ENCODE measurements at places on chromosomes 2 and 18.
A peak's percentile ranks its signal among the peaks of the same experiment; 100 is the strongest.

- DNase-seq = no peak
Measured at GRCh38 chr18:76339246-76339620, 155.8 kb downstream of the ZNF516 start.

GRCh38 chr2:127226520-127227263, 6.6 kb upstream of the CYP27C1 start:
- DNase-seq = peak; percentile 99

- DNase-seq = no peak
Measured at GRCh38 chr2:47218899-47219525, 63.9 kb upstream of the STPG4 start.

GRCh38 chr2:236309669-236310029, 45.4 kb upstream of the ASB18 start:
- peak; percentile 19 for DNase-seq

DNA sequence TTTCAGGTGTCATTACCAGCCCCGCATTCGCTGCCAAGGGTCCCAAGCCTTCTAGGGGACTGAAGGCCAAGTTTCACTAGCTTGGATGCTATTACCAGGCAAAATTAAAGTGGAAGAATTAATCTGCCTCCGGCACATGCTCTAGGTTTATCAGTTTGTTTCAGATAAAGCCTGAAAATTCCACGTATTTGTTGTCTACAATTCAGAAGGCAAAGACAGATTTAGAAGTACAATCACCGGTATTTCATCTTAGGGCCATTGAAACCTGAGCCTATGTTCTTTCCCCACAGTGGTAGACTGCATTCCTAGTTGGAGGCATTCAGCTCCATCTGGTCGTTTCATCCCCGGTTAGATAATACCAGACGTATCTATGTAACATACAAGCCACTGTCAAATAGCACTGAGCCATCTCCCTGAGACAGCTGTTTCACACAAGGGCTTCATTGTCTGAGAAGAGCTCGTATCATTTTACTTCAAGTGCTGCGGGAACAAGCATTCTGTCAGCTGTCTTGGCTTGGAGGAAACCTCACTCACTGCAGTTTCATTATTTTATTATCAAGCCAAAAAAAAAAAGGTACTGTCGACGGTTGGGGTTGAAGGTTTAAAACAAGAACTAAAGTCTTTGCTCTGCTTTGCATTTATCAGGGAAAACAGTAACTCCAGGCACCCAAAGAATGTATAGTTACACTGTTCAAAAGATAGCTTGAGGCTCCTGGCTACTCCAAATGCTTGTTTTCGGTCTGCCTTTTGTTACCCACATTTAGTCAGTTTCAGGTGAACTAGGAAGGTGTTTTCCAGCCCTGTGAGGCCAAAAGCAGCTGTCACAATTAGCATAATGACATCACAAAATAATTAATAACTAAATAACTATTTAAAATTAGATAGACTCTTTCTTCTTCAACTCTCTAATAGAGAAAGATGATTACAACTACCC, 76.7 kb downstream of the TGIF1 start:
- DNase-seq = peak; percentile 33

GRCh38 chr2:164485541-164485940, 135.7 kb downstream of the GRB14 start:
- DNase-seq = peak; percentile 18

GRCh38 chr18:50128506-50129271, 66.3 kb downstream of the MYO5B start:
- DNase-seq = no peak

DNA sequence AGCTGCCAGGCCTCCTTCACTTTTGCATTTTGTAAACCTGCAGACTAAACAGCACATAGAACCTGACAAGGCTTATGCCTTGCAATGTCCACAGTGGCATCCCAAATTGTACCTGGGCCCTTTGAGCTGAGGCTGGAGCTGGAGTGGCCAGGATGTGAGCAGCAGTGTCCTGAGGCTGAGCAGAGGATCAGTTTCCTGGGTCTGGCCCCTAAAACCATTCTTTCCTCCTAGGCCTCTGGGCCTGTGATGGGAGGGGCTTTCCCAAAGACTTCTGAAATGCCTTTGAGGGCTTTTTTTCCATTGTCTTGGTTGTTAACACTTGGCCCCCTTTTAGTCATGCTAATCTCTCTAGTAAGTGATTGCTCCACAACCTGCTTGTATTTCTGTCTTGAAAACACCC, 32.8 kb downstream of the FSIP2 start:
- no peak for DNase-seq

- no peak for DNase-seq
Measured at GRCh38 chr2:16021611-16022363, 81.4 kb downstream of the MYCN start.

DNA sequence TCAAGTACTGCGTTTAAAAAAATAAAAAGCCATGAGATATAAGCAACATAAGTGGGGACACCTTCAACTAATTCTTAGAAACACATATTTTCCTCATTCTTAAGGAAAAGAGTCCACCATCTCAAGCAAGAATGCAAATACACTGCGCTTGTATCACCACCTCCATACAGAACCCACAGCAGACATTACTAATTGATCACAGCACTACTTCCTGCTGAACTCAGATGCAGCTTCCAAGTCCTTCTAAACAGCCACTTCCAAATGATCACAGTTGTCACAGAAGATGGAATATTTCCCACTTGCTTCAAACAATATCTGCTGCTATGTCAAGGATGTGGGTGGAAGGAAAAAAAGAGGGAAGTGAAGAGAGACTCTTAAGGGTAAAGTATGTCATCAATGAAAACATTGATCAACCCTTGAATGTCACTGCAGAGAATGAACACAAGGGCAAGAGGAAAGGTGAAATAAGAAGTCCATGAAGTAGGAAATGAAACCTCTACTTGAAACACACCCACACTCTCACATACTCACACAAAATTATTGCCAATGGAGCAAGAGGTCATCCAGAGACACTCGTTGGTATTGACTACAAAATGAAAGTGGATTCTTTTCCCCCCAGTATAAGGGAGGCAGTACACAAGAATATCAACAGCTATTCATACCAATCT, 22.1 kb downstream of the TGFA start:
- no peak for DNase-seq

GRCh38 chr2:198220763-198221610, 416.6 kb downstream of the PLCL1 start:
- DNase-seq = no peak

- DNase-seq = no peak
Measured at GRCh38 chr2:37670378-37671008, 949 bp downstream of the CDC42EP3 start.

DNA sequence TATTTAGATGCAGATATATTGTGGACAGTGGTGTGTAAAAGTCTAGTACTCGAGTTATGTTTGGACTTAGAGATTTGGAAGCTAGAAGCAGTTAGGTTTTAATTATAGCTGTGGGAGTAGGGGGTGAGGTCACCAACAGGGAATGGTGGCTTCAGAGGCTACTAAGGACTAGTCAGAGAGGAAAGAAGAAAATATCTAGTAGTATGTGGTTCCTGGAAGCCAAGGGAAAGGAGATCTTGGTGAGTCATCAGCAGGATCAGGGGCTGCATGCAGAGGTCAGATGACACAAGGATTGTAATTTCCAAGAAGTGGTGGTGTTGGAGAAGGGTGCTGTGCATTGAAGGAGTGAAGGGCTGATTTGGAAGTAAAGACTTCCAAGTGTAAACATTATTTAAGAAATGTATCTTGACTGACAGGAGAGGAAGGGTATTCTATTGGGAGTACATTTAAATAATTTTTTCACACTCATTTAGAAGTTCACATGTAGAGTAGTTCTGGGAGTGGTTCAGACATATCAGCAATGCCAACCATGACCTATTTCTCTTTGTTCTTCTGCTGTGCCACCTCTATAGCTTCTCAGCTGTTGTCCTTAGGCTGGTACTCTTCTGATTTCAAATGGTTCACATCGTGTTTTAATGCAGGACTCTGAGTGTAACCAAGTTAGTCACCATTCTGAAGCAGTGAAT, 59.1 kb downstream of the ACSL3 start:
- peak; percentile 94 for DNase-seq

GRCh38 chr18:49726675-49726963, 86.7 kb downstream of the ACAA2 start:
- DNase-seq = peak; percentile 46

DNA sequence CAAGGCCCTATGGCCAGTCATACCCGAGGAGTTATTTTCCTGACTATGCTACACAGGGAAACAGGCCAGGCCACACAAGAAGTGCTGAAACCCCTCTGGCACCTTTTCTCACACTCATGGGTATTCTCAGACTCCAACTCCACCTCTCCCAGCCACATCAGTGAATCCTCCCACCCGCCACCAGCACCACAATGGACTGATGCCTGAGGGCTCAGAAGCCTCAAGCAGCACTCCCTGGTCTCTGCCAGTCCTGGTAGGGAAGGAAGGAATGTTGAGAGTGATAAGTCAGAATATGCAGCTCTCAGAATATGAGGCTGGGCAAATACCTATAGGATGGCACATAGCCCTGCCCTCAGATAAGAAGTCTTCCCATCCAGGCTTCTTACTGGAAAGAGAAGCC, 391.1 kb downstream of the ALK start:
- peak; percentile 81 for DNase-seq

DNA sequence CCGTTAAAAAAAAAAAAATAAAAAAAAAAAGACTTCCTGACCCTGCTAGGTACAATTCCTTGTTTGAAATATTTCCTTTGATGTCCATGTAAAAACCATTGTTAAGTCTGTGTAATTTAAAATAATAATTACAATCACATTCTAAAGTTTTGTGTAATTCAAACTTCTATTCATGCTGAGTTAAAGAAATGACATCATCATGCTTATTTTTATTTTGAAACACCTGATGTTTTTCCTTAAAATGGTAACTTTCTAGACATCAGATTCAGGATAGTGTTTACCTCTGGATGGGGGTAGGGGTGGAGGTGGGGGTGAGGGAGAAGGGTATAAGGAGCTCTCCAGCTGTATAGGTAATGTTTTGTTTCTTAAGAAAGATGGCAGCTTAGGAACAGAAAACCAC, 92.8 kb downstream of the ADCYAP1 start:
- DNase-seq = no peak

Measured in M059J (cell line).